ENCODE measurements at places on chromosomes 1 and 21.

GRCh38 chr1:205535866-205536758 is 31.6 kb downstream of the CDK18 start:
- DNase-seq, result no peak

DNA sequence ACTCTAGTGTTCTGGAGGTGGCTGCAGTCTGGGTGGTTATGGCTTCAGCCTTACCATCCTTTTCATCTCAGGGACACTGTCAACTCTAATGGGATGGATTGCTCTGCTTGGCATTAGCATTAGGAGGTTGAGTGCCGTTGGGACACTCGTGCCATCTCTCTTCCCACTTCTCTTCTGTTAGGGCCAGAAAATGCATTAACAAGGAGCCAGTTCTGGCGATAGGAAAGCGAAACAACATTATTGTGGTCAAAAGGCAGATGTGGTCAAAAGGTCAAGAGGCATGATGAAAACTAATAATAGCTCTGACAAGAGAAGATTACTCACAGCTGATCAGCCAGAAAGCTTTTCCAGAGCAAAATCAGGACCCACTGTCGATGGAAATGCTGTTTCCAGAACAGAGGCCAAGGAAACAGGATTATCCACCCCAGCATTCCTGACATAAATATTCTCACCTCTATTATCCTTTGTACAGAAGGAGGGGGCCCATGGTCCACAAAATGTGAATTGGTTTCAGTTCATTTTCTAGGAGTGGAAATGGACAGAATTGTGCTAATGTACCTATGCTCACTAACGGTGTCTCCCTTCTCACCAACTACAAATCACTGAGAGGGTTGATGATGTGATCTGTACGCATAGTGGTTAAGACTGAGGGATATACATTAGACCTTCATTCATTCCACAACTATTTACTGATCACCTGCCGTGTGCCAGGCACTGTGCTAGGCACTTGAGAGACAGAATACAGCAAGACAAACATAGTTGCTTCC is 72.0 kb downstream of the ST6GALNAC5 start:
- DNase-seq, result no peak

DNA sequence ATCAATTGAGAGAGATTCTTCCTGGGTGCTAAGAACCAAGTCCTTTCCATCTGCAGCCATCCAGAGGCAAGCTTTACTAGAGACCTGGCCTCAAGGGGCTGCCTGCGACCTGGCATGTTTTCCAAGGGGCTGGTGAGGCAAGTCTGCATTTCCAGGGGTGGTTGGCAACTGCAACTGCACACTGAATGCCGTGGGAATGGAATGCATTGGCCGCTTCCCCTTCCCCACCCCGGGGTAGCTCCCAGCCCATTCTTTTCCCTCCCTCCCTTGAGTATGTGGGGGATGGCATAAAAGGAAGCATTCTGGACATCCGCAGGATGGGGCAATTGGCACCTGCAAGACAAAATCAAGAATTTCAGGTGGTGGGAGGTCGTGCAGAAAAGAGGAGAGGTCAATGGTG is 155.1 kb downstream of the IGSF21 start:
- no peak for DNase-seq

- DNase-seq, result no peak
These were observed 7.5 kb downstream of the SELENOF start for GRCh38 chr1:86906419-86906818.

- DNase-seq, result peak; percentile 72
These were observed 1.1 kb upstream of the CIART start for GRCh38 chr1:150281221-150281757.

DNA sequence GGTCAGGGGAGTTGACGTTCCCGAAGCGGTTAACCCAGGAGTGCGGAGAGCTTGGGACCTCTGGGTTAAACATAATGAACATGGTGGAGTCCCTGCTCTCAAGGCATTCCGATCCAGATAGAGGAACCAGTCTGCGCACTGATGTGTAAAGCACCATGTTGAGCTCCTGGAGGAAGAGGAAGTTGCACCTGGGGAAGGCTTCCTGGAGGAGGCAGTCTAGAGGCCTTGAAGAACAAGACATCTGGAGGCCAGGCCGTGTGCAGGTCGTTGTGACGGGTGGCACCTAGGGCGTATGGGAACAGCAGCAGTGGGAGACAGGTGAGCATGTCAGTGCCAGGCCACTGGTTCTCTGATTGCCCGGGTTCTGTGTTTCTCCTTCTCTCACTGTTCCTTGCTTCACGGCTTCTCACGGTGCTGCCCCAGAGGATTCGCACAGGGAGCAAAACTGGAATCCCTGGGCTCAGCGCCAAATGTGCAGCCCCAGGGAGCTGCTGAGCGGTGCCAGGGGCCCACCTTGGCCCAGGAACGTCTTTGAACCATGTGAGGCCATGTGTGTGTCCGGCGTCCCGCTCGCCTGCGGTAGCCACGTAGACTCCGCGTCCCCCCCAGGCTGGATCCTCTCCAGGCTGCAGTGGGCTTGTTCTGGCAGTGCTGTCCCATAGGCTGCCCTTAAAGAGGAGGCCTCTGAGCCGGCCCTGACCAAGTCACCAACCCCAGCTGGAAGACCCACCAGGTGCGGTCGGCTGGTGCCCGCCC is 122.9 kb upstream of the GALNT2 start:
- DNase-seq, result no peak

DNA sequence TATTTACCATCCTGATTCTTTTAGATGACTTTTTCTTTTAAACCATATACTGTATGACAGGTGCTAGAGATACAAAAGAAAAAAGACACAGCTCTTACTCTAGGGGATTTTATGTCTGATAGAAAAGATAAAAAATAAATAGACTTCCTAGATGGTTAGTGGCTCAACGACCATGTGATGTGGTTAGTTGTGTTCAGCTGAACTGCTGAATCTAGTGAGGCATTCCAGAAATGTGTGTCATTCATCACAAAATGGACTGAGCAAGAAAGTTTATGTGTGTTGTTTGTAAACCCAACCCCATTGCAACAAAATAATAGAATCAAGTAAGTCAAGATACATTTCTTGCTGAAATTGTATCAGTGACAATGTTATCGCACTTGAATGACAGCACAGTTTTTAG is 205.8 kb upstream of the LYPLAL1 start:
- no peak for DNase-seq

GRCh38 chr1:160400223-160400645 is at the start of gene VANGL2:
Gene VANGL2 (plus strand): TSS chr1:160400564. CDS start chr1:160415838, 15,274 bp downstream.
- DNase-seq, result peak; percentile 77

- DNase-seq, result no peak
These were observed 11.9 kb downstream of the FASLG start for GRCh38 chr1:172670791-172671190.

DNA sequence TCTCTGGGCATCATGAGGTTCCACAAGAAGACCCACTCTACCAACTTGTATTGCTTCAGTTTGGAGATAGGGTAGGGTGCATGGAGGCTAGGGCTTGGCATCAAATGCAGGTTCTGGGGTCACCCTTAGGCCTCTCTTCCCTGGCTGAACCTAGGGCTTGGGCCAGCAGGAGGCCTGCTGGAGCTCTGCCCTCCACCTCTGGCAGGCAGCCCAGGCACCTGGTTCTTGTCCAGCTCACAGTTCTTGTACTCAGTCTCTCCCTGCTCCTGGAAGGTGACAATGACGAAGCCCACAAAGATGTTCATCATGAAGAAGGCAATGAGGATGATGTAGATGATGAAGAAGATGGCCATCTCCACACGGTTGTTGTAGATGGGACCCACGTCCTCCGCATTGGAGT is 37.5 kb upstream of the KIF21B start:
- DNase-seq, result no peak

DNA sequence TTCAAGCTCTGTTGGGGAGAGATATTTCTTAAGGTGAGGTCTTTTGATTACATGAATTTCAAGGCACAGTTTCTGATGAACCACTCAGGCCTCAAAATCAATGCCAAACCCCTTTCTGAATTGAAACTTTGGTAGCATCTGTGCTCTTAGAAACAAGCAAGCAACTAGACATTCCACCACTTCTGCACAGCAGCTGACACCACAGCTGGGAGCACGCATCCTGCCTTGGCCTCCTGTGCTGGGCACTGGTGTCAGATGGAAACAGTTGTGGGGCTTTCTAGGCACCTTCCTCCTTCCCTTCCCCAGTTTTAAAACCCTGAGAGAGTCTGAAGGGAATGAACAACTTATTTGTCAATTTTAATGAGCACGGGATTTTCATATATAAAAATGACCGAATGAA is 360.2 kb downstream of the ADGRL2 start:
- DNase-seq, result no peak

DNA sequence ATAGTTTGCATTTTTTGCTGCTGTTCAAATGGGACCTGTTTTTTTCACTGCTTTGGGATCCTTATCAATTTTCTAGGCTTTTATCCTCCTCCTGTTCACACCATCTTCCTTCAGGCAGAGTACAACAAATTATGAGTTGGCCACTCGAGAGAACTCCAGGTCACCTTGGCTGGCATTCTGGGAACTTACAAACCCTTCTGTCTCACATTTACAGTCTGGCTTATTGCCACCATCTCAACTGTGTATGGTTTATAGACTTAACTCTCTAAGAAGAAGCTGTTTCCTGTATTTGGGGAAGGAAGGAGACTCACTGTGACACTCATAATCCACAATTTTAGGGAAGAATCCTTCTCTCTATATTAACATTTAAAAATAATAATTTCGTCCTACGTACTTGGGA is 5.4 kb upstream of the ZNF691 start:
- DNase-seq, result no peak

- DNase-seq, result peak; percentile 16
These were observed 33.9 kb upstream of the LGALS8 start for GRCh38 chr1:236489710-236490377.

DNA sequence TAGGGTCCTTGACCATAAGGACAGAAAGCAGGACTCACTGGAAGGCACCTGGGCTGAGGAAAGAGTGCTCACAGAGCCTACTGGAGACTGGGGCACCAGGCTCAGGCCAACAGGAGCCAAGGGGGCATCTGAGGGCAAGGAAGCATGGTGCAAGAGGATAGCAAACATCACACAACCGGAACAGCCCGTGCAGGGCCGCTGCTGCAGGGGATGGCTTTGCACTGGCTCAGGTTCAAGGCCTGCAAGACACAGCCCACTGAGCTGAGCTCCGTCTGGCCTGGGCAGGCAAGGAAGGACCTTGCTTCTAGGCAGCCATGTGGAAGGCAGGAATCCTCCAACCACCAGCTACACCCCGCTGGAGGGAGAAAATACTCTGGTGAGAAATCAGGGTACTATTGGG is 59.8 kb upstream of the KIF26B start:
- DNase-seq, result no peak

GRCh38 chr1:13587256-13588030 is 3.8 kb downstream of the PDPN start:
- no peak for DNase-seq

- DNase-seq, result no peak
These were observed 738.4 kb downstream of the USP25 start for GRCh38 chr21:16468184-16468583.

DNA sequence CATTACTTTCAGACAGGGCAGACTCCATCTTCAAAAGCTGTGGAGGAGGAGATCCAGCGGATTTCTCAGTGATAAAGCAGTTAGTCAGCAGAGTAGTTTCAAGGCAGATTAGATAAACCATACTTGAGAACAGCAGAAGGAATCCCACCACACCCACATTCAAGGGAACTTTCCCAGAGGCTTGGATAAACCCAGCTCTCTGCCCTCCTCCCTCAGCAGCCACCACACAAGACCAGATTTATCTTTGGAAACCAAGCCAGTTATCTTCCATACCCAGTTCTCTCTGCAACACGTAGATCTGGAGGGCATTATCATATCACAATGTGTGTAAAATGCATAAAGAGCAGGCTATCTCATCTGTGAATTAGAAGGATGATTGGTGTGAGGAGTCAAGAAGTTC is 40.2 kb downstream of the GFI1 start:
- no peak for DNase-seq

- DNase-seq, result no peak
These were observed 10.7 kb downstream of the YBX1 start for GRCh38 chr1:42692911-42693310.

DNA sequence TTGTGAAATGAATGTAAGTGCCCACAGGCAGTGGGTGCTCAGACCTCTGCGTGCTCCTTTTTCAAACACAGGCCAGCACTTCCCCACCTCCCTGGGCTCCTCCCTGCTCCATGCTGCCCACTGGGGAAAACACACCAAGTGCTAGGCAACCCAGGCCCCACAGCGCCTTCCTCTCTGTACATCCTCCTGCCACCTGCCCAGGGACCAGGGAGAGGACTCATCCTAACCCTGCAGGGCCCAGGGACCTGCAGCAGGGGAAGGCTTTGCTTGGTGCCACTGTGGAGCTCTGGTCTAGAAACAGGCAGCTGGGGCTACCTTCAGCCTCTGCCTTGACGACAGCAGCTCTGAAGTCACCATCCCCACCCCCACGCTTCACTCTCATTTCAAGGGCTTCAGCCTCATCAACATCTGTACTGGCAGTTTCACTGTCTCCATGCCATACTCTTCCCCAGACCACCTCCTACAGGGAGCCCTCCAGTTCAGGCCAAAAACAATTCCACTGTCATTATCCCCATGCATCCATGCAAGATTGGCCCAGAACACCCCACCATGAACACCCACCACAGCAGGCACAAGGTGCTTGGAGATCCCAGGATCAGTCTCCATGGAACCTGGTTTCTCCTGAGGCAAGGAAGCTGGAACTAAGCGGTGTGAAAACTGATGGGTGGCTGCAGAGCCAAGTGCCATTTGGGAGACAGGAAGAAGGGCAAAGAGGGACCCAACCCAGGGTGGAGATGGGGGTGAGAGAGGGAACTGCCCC is 1.1 kb downstream of the IGSF8 start:
- DNase-seq, result no peak

DNA sequence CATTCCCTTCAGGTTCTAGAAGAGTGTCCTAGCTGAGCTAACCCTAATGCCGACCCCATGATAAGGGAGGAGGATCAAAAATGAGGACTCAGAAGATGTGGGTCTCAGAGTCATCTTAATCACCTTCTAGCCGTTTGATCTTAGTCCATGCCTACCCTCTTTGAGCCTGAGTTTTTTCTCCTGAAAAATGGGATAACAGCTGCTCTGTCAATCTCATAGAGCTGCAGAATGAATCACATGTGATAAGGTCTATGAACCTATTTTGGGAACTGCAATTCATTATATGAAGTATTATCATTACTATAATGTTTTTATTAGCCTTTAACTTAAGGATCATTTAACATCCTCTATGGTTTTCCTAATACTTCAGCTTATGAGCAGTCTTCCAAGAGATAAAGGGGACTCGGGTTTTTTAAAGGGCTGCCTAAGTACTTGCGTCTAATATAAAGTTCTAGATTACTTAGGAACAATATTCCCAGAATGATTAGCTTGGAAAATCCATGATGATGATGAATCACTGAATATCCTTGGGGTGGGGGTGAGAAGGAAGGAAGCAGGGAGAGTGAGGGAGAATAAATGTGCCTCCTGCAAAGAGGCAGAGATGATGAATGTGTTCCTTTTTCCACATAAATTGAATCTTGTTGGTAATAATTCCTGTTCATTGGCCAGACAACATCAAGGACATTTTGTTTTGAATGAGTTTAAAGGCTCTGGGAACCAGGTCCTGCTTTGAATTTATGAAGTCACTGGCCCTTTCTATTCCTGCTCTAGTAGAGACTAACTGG is 66.8 kb downstream of the COLGALT2 start:
- DNase-seq, result no peak

- peak; percentile 82 for DNase-seq
These were observed 34.1 kb upstream of the BTG2 start for GRCh38 chr1:203271018-203271743.

- no peak for DNase-seq
These were observed at the start of gene ZBTB18 for GRCh38 chr1:244050835-244051444. Gene ZBTB18 (plus strand): TSS chr1:244051283. CDS start chr1:244051432, 149 bp downstream.

All from mucosa of gallbladder (tissue), 1 donor.